ENCODE measurements at places on chromosomes 4 and X.

DNA sequence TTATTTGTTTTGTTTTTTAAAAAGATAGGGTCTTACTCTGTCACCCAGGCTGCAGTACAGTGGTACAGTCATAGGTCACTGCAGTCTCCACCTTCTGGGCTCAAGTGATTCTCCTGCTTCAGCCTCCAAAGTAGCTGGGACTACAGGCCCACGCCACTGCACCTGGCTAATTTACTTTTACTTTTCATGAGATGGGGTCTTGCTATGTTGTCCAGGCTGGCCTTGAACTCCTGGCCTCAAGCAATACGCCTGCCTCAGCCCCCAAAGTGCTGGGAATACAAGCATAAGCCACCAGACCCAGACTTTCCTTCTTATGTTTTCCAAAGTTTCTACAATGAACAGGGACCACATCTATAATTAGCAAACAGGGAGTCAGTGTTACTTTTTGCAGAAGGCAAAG is 37.9 kb upstream of the MXD4 start:
- no peak for DNase-seq

DNA sequence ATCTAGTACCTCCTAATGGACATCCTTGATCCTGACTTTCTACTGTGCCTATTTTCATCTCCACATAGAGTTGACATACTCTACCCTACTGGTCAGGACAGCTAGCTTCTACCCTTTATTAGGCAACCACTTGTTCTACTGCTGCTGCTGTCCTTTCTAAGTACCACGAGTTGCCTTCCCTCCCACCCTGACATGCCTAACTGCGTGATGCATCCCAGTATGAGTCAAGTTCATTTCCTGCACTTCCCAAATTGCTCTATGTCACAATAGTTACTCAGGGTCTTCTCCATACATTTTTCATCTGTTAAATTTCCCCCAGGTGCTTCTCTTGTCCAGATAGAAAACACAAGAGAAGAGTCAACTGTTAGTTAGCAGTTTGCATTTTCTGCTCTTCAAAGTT is 133.4 kb downstream of the TBC1D19 start:
- no peak for DNase-seq

GRCh38 chr4:24411806-24412205 is 172.5 kb downstream of the DHX15 start:
- DNase-seq = no peak

GRCh38 chr4:69995526-69996016 is at the start of gene STATH:
Gene STATH, plus strand, starts transcription at chr4:69995966. Its CDS starts 2,472 bp downstream, at chr4:69998438.
- no peak for DNase-seq

- DNase-seq = no peak
Observed at GRCh38 chr4:2858451-2859217, 15.0 kb downstream of the ADD1 start.

DNA sequence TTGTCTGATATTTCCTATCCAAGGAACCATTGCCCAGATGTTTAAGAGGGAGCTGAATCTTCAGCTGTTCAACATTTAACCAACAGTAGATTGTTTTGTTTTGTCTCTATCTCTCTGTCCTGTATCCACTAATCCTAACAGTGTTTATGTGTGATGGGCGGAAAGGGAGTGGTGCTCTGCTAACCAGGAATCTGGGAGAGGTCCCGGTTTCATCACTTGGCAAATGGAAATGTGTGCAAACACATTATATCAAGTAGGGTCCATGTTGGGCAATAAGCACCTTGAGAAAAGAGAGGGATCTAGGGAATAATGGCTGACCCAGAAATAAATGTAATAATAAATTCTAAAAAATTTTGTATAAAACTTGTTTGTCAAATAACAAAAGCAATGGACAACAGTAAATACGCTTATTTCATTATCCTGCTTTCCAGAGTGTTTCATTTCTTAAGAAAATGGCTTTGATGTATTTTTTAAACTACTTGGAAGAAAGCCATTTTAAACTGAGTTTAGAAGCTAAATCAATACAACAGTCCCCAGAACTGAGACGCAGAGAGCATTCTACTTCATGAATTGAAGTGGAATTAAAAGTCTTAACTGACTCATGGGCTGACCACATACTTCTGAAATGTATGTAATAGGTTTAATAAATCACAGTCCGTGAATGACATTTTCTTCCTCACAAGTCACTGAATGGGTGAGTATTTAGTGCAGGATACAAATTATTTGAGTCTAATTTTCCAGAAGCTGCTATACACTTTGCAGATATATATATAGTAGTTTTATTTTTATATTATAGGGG is 55.8 kb downstream of the EMCN start:
- DNase-seq = no peak

GRCh38 chr4:112099701-112100297 is 45.5 kb upstream of the FAM241A start:
- no peak for DNase-seq

Data from thoracic aorta (tissue), 2 donors.